ENCODE measurements at places on chromosomes 5 and 9. TPM values are rescaled to one million over a fixed set of nuclear protein-coding genes. Genes with fewer than 3 reads are reported as not detected.

FOXD4L3 gene
- not detected for total RNA-seq

DNM1 gene
- 7.4 TPM for total RNA-seq

TRIP13 gene
- total RNA-seq, result 0.62 TPM

SEMA5A gene
- 23.2 TPM for total RNA-seq

PCDHGA4 gene
- total RNA-seq, result 4.4 TPM

CLPTM1L gene
- total RNA-seq, result 52.6 TPM

MATR3 gene
- total RNA-seq, result 144 TPM

COL5A1 gene
- 16.0 TPM for total RNA-seq

DNA sequence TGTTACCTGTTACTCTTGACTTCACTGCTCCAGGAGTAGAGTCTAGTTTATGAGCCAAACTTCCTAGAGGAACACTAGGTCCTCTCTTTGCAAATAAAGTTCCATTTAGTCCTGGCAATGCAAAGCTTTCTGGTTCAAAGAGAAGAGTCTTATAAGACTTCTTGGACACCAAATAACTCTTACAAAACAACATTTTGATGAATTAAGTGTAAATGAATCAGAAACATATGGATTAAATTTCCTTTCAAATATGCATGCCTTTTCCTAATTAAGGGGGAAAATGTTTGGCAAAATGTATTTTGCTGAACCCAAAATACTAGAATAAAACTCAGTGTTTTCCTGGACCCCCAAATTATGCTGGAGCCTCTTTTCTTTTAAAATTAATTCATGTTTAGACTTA, 388.0 kb downstream of the FGF10 start:
- DNase-seq, result no peak

DNA sequence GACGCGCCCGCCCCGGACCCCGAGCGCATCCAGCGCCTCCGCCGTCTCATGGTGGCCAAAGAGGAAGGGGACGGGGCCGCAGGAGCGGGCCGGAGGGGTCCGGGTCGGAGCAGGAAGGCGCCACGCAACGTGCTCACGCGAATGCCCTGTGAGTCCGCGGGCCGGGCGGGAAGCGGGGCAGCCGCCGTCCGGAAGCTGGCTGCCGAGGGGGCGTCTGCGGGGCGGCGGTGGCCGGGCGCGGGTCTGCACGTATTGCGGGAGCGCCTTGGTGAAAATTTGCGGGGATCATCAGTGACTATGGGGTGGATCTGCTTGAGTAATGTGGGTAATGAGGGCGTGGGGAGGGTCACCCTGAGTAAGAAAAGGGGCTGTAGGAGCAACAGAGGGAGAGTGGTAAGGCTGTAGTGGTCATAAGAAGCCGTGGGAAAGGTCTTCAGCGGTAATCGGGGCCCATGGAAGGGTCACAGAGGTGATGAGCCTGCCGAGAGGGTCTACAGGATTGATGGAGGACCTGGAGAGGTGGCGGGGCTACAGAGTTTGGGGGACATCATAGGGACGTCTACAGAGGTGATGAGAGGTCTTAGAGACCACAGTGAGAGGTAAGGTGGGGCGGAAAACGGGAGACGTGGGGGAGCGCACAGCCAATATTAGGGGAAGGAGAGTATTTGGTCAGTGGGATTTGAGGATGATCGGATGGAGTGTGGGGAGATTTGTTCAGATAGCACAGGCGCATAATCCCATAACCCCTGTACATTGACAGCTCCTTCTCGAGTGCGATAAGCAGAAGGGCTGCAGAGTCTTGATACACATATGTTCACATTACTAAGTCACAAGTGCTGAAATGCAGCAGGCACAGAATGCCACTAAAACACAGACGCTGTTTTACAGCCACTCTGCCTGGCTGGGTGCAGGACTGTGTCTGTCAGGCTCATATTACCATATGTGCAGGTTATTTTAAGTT, 819 bp downstream of the LSM11 start:
- peak; percentile 68 for DNase-seq

DNA sequence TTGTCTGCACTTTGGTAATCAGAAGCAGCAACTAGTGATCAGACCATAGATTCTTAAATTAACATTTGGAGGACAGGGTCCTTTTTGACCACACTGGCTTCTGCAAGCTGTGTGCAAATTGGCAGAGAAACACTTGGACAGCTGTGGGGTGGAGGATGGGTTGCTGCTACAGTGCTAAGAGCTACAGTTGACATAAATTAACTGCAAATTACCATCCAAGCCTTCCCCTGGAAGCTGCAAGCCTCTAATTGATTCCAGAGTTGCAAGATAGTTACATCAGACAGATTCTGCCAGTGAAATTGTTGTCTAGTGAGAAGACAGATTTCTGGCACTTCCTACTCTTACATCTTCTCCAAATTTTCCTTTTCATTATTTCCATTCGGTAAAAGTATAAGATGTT, 517.7 kb downstream of the DIRAS2 start:
- no peak for DNase-seq

DNA sequence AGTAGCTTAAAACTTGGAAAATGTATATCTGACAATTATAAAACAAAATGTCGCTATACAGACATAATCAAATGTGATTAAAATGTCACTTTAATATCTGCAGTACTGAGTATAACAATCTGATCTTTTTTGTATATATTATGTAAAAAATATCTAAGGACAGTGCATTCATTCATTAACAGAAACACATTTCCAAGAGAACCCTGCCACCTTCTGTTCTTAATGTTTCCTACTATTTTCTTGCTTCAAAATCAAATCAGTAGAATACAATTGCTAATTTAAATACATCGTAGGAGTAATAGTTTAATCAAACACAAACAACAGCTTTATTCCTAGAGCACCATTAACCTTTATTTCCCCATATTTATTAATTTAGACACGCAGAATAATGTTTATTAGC, 142.6 kb upstream of the ST8SIA4 start:
- DNase-seq, result no peak

DNA sequence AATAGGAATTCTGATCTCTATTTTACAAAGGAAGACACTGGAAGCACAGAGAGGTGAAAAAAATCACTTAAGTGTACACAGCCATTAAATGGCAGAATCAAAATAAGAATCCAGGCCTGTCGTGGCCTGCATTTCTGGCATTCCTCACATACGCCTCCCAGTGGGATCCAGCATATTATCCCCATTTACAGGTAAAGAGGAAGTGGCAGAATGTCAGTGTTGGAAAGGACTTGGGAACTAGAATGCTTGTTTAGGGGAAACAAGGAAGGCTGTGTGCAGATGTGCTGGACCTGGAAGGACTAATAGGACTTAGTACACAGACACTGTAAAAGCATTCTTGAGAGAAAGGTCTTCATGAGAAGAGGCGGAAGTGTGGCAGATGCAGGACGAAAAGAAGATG, 241.8 kb downstream of the TRIM32 start:
- no peak for DNase-seq

GRCh38 chr5:119386596-119387344, 31.0 kb downstream of the TNFAIP8 start:
- DNase-seq, result no peak

GRCh38 chr9:68775003-68775730, 70.1 kb downstream of the PIP5K1B start:
- DNase-seq, result no peak

DNA sequence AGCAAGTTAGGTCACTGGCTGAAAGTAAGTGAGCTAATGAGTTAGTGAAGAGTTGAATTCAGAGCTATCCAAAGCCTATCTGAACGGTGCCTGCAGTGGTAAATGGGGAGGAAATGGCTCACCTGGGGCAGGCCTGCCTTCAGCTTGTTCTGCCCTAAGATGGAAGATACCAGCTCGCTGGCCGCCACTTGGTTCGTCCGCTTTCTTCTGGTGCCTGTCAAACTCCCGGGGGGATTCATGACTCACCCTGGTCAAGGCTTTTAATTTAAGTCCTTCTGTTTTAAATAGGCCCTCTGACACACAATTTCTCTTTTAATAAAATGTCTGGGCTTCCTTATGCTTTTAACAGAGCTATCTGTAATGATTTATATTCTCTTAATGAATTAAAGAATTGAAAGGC, 78.8 kb downstream of the CFAP90 start:
- DNase-seq, result no peak

GRCh38 chr9:14532456-14533115, 160.6 kb downstream of the ZDHHC21 start:
- DNase-seq, result no peak

DNA sequence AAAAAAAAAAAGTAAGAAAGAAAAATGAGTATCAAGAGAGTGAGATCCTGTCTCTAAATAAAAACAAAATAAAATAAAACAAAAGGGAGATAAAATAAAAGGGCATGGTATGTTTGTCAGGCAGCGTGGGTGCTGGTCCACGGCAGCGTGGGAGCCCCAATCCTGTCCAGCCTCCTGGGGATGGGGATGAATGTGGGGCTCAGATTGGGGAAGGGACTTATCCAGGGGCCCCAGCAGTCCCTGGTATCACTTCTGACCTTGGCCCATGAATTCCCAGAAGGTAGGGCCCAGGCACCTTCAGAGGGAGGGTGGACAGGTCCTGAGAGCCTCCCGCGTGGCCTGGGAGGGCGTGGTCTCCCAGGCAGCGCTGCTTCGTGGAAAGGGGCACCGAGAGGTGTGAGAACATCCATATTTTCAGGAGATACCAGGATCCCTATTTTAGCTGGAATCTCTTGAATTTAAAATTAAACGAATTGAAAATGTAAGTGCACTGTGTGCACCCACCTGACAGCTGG, 71.2 kb downstream of the ZNF354C start:
- DNase-seq, result no peak

DNA sequence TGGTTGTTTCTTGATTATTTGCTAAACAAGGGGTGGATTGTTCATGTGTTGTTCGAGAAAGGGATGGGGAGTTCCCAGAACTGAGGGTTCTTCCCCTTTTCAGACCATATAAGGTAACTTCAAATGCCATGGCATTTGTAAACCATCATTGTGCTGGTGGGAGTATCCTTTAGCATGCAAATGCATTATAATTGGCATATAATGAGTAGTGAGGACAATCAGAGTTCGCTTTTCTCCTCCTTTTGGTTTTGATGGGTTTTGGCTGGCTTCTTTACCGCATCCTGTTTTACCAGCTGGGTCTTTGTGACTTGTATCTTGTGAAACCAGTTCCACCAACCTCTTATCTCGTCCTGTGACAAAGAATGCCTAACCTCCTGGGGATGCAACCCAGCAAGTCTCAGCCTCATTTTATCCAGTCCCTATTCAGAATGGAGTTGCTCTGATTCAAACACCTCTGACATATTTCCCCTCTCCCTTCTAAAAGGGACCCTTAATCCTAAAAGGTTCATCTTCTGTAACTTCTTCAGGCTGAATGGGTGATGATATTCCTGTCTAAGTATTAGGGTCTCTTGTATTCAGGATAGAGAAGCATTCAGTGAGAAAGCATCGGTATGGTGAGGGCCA, 8.7 kb upstream of the FBN2 start:
- DNase-seq, result no peak

- no peak for DNase-seq
These were observed 221.2 kb upstream of the CLINT1 start for GRCh38 chr5:158080112-158080511.

DNA sequence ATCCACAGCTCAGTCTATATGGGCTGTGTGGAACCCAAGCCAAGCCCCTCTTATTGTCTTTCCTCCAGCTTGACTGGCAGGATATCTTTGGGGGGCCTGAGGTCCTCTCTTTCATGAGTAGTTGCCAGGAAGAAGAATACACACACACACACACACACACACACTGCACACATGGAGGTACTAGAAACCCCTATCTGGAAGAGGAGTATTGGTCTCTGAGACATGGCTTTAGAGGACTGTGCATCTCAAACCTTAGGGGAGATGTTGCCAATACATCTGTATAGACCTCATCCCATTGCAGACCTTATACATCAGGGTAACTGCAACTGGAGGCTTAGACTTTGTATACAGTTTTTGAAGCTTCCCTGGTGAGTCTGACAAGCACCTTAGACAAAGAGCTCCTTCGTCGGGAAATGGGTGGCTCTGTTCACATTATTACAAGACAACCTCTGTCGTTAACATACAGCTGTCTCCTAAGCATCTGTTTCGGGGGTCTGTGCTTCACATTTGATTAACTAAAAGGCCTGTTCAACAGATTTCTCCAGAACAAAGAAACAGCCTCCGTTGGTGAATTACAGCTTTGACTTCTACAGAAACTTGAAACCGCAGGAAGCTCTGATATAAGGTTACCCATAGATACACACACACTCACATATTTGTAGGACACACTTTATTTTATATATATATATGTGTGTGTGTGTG, 5.5 kb upstream of the ENTREP1 start:
- no peak for DNase-seq

DNA sequence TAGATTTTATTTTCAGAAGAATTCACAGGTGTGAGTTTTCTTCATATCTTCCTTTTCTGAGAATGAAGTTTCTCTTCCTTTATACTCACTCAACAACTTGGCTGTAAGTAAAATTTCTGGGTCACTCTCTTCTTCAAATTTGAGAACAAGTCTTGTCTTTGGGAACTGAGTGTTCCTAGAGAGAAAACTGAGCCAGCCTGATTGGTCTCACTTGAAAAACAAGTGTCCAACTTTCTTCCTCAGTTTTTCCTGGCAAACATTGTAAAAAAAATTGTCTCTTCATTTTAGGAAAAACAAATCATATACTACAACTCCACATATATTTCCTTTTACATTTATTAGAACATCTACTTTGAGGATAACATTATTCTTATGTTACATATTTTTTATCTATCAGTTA, 156.1 kb upstream of the GHR start:
- no peak for DNase-seq

DNA sequence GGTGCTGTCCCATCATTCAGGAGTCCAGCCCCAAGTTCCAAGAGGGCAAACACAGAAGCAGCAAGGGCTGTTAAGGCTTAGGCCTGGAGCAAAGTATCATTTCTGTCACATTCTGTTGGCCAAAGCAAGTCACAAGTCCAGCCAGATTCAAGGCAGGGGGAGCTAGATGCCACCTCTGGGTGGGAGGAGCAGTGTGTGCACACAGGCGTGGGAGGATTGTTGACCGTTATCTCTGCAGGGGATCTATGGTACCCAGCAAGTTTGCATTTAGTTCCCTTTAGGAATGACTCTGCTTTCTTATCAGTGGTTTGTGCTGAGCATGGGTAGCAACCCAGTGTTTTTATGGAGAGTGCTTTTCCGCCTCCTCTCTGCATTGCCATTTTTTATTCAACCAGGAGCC, 278.9 kb downstream of the NR3C1 start:
- no peak for DNase-seq

DNA sequence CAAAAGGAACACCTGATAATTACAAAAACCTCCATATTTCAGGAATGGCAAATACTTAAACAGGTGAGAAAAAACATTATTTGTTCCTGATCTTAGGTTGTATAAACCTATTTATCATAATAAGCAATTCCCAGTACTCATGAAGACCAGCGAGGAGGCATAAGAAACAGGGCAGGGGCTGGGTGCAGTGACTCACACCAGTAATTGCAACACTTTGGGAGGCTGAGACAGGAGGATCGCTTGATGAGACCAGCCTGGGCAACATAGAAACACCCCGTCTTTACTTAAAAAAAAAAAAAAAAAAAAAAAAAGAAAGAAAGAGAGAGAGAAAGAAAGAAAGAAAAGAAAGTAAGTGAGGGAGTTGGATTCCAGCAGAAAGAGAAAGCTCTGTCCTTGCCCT, 21.6 kb downstream of the CCNJL start:
- DNase-seq, result no peak

GRCh38 chr9:91308191-91308590, 53.5 kb downstream of the AUH start:
- no peak for DNase-seq

- no peak for DNase-seq
These were observed 22.5 kb downstream of the ACOT12 start for GRCh38 chr5:81371354-81371876.
